ENCODE measurements at places on chromosomes 3 and 15. TPM values are rescaled to one million over a fixed set of nuclear protein-coding genes. Genes with fewer than 3 reads are reported as not detected.

The CACNA1D gene
- total RNA-seq = 0.45 TPM

The AQP9 gene
- total RNA-seq = 21.1 TPM

The HIGD1A gene
- 97.4 TPM for total RNA-seq

The NR2F2 gene
- total RNA-seq = 76.3 TPM

The KAT2B gene
- total RNA-seq = 35.2 TPM
